ENCODE measurements at places on chromosomes 7 and 10.

GRCh38 chr7:140902303-140902953 lies 22.3 kb downstream of the BRAF start:
- no peak for DNase-seq

GRCh38 chr7:131238347-131238931 lies 89.2 kb upstream of the MKLN1 start:
- no peak for DNase-seq

GRCh38 chr7:121196286-121196685 lies 132.5 kb upstream of the WNT16 start:
- DNase-seq = no peak

DNA sequence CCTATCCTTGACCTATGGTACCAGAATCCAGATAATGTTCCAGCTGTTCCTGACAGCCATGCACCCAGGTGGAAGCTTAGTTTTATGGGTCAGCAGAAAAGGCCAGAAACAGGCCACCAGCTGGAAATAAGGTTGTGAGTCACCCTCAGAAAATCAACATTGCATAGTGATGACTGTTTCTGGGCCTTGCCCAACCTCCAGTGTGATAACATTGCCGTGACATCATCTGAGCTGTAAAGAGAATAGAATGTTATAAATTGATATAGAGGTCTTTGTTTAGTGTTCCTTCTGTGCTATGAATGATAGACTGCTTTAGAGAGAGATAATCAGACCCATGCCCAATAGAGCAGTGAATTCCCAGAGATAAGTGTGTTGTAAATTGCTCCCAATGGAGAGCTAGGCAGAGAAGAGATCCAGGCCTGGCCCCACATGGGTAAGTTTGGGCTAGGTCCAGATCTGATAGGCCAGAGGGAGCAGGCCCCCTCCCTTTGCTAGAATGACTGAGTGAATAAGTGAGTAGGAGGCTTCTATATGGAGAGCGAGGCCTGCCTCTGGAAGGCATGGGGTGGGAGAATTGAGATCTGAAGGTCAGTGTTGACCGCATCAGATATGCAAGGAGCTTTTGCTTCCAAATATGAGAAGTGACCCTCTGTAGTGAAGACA lies 14.2 kb upstream of the HPS1 start:
- no peak for DNase-seq

DNA sequence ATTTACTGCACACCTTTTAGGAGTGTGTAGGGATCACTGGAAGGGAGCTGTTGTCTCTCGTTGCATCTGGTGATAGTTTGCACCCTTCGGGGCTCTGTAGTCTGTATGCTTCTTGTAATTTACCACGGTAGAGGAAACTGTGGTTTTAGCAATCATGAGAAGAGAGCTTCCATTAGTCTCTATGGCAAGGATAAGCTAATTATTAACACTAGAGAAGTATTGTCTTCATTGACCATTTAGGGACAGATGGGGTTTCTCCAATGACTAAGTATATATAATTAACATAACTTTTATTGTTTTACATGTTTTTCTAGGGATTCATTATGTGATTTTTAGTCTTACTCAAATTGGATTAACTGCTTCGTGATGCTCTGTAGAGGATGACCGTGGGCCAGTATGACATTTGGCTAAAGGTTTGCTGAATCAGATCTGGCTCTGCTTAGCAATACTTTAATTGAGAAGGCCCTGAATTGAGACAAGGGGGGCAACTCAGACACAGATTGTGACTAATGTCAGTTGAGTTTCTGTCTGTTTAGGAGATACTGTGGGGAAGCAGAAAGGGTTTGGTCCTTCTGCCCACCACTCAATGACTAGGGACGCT lies 8.7 kb downstream of the SLC18A2 start:
- no peak for DNase-seq

GRCh38 chr7:19009241-19009935 lies 108.0 kb downstream of the TWIST1 start:
- no peak for DNase-seq
